Fibroblast of upper back skin (primary cell): ENCODE measurements at places on chromosomes 6 and 20.

DNA sequence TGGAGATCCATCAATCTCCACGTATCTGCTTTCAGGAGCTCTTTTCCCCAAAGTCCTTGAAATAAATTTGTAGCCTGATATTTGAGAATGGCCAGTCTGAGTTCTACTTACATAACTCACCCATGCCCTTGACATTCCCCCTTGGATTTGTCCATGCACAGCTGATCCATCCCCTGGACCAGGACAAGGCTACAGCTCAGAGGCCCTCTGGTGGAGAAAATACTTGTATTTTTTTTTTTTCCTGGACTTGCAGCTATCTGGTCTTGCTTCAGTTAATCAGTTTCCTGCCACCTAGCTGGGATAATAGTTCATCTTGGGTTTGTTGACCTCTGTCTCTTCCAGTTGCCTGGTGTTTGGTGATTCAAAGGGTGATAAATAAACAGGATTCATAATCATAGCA, 467.6 kb downstream of the DHX35 start:
- DNase-seq, result no peak

GRCh38 chr6:125584468-125584939, 164.9 kb upstream of the HEY2 start:
- peak; percentile 13 for DNase-seq

DNA sequence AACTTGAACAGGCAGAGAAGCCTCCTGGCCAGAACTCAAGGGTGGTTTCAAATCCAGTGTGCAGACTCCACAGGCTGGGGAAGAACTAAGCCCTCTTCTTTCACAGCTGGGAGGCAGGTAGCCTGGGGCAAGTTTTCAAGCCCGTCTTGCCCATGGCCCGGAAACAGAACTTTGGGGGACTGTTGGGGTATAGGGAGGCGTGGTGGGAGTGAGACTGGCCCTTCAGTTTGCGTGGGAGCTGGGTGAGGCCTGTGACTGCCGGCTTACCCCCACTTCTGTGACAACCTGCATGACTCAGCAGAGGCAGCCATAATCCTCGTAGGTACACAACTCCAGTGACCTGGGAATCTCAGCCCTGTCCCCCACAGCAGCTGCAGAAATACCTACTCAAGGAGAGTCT, 1125.7 kb downstream of the HACE1 start:
- no peak for DNase-seq

DNA sequence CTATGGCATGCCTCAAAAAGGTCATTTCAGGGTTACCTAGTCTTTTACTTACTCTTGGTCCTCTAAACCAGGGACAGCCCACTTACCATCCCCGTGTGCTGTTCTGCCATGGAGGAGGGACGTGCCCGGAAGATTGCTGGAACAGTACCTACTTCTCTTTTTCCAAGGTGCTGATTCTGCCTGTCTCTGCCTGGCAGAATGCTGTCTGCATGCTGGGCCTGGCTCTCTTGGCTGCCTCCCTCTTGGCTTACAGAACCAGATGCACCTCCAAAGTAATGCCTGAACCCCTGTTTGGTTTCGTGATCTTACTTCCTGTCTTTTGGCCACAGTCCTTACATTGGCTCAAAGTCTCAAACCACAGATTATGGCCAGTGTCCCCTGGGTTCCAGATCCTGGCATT, 120.7 kb upstream of the NT5E start:
- DNase-seq, result no peak

DNA sequence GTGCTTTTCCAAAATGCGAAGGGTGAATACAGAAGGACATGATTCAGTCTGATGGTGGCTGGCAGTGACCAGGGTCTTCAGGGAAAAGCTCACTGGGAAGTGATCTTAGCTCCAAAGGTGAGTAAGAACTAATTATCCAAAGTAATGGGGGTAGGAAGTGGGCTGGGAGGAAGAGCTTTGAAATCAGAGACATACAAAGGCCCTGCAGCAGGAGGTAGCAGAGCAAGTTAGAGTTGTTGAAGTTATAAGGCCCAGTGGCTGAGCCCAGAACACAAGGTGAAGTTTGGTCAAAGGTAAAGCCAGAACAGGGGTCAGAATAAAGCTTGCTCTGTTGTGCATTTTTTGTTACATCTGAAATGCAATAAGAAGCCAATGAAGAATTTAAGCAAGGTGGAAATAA, 81.2 kb downstream of the PLCB1 start:
- no peak for DNase-seq

- peak; percentile 81 for DNase-seq
These were observed 116.6 kb downstream of the RNF144B start for GRCh38 chr6:18503593-18504231.

DNA sequence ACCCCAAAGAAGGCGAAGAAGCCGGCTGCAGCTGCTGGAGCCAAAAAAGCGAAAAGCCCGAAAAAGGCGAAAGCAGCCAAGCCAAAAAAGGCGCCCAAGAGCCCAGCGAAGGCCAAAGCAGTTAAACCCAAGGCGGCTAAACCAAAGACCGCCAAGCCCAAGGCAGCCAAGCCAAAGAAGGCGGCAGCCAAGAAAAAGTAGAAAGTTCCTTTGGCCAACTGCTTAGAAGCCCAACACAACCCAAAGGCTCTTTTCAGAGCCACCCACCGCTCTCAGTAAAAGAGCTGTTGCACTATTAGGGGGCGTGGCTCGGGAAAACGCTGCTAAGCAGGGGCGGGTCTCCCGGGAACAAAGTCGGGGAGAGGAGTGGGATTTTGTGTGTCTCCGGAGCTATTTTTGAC, 69.6 kb downstream of the HFE start:
- peak; percentile 60 for DNase-seq

- DNase-seq, result peak; percentile 57
These were observed 19.3 kb upstream of the NEDD9 start for GRCh38 chr6:11251553-11252360.

DNA sequence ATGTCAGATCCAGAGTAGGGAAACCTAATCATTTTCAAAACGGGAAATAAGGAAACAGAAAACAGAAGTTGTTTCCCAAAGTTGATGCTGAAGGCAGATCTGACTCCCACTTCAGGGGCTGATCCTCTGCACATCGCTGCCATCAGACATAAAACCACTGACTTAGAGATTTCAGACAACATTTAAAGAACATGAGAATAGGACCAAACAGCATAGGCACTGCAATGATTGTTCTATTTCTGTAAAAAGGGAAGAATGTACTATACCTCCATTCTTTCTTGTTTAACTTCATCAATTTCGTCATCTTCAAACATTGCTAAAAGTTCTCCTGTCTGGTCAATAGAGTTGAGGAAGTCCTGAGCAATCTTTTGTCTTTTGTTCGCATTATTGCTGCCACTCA, 324.7 kb upstream of the RUNX2 start:
- no peak for DNase-seq

- no peak for DNase-seq
These were observed 6.5 kb downstream of the PTPRK start for GRCh38 chr6:128513878-128514277.

DNA sequence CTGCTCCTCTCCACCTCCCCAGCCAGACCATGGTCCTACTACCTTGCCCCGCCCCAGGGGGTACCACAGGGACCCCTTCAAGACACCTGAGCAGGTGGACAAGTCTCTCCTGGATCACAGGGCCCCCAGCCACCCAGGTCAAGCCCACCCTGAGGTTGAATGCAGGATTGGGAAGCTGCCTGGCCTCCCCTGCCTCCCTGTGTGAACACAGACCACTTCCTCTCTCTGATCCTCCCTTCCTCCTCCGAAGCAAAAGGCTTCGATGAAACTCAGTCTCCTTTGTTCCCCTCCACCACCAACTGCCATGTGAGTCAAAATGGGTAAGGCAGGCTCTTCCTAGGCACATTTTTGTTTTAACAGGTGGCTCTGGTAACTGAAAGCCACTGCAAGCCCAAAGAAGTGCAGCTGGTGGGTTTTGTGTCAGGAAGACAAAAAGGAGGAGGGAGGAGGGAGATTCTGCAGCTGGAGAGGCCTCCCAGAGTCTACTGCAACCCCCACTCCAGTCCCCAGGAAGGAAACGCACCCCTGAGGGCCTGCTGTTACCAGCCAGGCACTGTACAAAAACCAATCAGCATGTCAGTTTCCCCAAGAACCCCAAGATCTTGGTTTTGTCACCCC, 5.4 kb downstream of the ADA start:
- peak; percentile 47 for DNase-seq

DNA sequence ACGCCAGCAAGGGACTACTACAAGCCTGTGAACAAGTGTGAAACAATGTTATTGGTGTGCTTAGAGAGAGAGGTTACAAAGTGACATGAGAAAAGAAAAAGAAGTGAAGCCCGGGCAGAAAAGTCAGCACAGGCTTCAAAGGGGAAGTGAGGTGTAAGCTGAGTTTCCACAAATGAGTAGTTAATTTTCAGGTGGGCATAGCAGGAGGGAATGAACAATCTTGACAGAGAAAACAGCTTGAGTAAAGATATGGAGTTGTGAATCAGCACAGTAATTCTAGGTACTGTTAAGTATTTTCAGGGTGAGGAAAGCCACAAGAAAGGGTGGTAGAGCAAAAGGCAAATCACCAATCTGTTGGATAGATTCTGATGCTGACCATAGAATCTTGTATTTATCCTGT, 4.3 kb downstream of the KCNQ5 start:
- DNase-seq, result no peak

- DNase-seq, result no peak
These were observed 132.8 kb downstream of the TRIM27 start for GRCh38 chr6:28791002-28791383.

GRCh38 chr6:54140811-54141210, 29.6 kb downstream of the MLIP start:
- no peak for DNase-seq

- DNase-seq, result no peak
These were observed 1642.2 kb downstream of the KHDRBS2 start for GRCh38 chr6:60643870-60644269.
